ENCODE measurements at places on chromosomes 16 and 17.

- no peak for DNase-seq
Observed at GRCh38 chr17:80931421-80932265, 60.0 kb upstream of the CHMP6 start.

DNA sequence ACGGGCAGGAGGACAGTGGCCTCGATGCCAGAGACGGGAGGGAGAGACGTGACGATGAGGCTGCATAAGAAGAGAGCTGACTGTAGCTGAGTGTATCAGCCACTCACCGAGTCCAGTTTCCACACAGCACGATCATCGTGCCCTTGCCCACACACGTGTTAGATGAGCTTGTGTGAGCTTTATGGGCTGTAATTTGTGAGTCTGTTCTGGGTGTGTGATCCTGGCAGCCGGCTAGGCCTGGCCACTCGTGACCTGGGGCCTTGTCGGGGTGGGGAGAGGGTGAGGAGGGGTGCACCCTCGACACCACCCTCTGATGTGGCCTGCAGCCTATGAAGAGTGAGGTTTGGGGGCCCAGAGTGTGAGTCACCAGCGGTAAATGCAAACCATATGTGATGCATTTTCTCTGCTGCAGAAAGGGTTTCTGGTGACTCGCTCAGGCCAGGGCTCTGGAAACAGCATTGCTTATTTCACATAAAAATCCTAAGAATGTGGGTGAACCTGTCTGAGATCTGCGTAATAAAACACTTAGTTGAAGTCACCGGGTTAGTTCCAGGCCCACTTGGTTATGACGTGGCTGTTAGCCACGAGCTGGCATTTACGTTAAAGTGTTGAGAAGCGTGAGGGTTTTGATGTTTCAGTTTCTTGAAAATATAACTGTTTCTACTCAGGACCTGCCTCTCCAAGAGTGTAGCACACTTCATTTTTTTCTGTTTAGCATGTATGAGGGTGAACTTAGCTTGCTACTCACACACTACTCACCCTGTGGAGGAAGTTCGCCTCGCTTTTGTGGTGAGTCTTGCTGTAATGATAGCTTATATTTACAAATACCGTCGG lies 4.2 kb downstream of the METRNL start:
- peak; percentile 81 for DNase-seq

- no peak for DNase-seq
Observed at GRCh38 chr16:65788434-65789140, 577.9 kb upstream of the CDH5 start.

- peak; percentile 39 for DNase-seq
Observed at GRCh38 chr17:31068291-31068690, 26.5 kb upstream of the NF1 start.

DNA sequence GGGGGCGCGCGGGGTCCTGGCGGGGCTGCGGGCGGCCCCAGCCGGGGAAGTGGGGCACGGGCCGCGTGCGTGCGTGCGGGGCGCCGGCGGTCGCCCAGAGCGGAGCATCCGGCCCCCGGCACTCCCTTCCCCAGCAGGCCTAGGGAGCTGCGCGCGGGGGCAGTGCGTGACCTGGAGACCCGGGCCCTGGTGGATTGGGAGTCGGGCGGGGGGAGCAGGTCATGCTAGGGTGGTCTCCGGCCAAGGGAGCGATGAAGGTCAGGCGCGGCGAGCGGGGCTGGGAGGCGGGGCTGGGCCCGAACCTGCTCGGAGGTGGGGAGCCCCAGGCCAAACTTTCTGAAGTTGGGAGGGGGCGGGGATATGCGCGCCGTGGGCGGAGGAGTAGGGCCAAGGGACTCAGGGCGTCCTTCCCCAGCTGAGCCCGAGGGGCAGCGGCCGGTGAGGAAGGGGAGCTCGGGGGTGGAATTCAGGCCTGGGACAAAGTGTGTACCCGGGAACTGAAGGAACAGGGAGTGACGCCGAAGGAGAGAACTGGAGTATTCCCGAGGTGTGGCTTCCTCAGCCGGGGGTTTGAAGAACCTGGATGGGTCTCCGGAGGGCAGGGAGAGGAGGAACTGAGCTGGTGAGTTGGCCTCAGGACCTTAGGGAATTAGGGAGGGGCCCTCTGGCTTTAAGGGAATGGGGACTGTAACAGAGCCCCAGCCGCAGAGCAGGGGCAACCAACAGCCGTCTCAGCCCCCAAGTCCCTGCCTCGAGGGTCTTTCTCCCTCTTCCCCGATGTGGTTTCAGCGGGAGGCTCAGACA lies 589 bp downstream of the XYLT2 start:
- peak; percentile 25 for DNase-seq

- no peak for DNase-seq
Observed at GRCh38 chr17:81207610-81208581, 14.9 kb downstream of the CEP131 start.

DNA sequence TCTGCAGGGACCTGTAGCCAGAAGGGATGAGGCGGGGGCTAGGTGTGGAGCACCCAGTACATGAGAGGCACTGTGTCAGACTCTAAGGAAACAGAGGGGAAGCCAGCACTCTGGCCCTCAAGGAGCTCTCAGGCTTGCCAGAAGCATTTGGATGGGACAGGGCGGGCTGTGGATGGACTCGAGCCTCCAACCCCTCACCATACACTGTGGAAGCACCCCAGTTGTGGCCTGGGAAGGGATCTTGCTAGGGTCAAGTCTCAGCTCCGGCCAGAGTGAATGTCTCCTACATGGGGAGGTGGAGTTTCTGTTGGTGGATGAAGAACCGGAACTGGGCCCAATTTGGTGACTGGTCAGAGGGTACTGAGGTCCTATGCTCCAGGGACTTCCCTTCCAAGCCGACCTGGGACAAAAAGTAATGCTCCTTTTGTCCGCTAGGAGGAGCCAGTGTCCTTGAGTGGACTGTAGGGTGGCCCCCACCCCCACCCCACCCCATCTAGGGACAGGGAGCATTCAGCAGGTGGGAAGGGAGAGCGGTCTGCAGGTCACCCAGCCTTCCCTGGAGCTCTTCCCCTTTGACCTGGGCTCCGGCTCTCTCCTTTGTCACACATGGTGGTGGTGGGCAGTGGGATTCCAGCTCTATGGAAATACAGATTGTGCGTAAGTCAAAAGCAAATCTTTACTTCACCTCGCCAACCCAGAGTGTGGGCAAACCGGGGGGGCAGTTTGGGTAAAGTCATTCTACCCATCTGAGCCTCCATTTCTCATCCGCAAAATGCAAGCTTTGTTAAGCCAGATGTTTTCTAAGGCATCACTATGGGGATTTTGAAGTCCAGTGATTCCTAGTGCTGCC lies 20.4 kb upstream of the PHB1 start:
- DNase-seq, result peak; percentile 46

GRCh38 chr17:14373614-14374259 lies 72.9 kb downstream of the HS3ST3B1 start:
- no peak for DNase-seq

GRCh38 chr16:78675312-78675711 lies 575.9 kb downstream of the WWOX start:
- no peak for DNase-seq

DNA sequence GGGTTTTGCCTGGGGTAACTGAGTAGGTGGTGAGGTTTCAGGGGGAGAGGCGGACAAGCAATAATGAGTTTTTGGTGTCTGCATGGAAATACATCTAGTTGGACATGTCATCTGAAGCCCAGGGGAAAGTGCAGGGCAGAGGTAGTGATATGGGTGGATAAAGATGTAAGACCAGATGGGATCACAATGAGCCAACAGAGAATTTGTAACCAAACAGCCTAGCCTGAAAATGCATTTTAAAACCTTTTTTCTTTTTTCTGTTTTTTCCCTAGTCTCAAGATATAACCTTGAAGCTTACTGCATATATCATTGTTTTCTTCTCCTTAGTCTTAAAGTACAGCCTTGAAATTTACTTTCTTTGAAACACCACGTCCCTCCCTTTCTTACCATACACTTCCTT lies 3.7 kb upstream of the ZNF19 start:
- DNase-seq, result no peak

DNA sequence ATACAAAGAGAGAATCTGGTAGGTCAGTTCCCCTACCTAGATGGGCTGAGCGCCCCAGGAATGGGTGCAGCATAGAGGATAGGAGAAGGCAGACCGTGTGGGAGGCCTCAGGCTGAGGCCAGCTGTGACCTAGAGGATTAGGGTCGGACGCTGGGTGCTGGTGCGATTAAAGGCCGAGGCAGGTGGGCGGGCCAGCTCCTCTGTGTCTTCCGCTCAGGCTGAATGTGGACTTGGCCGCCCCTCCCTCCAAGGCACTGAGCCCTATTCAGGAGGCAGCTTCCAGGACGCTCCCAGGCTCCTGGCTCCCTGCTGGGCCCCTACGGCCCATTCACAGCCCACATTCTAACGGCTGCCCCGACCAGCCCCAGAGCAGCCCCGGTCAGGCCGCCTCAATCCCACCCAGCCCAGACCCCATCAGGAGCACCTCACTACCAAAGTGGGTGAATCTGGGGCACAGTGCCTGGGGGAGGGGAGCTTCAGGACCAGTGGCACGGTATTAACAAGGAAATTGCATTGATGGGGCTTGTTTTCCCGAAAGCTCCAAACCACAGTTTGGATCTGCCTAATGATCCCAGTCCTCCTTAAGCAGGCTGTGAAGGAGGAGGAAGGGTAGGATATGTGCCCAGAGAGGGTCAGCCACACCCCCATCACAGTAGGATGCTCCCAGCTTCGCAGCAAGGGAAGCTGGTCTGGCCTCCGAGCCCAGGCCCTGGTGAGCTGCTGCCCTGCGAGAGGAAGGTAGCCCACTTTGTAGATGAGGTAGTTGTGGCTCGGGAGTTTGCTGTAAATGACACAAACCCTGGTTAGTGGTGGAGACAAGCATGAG lies 14.5 kb downstream of the RHBDL3 start:
- no peak for DNase-seq

GRCh38 chr17:57255776-57256681 lies at the start of gene MSI2:
TSS of gene MSI2 (plus strand) at chr17:57256523. CDS start at chr17:57256743, 220 bp downstream.
- peak; percentile 93 for DNase-seq

DNA sequence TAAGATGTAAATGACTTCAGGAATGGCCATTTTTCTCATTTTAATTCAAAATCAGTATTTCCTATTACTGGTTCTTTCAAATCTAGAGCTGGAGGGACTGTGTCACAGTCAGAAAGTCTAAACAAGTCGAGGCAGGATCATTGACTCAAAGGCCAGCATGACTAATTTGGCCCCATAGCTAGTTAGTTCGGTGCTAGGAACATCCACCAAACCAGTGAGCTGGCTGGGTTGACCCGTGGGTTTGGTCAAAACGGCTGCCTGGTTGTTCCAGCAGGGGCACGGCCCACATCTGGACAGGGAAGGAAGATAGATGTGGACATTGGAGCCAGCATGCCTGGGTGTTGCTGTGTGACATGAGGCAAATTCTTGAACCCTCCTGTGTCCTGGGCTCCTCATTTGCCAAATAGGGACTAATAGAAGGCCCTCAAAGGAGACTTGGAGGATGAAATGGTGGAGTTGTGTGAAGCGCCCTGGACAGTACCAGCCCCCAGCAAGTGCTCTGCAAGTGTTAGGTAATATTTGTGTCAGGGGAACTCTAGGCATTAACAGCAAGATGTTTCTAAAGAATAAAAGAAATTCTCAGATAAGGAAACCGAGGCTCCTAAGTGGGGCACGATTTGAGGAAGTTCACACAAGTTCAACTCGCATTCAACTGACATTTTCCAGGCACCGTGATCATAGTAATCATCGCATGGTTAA lies 46.2 kb downstream of the MEOX1 start:
- DNase-seq, result no peak

DNA sequence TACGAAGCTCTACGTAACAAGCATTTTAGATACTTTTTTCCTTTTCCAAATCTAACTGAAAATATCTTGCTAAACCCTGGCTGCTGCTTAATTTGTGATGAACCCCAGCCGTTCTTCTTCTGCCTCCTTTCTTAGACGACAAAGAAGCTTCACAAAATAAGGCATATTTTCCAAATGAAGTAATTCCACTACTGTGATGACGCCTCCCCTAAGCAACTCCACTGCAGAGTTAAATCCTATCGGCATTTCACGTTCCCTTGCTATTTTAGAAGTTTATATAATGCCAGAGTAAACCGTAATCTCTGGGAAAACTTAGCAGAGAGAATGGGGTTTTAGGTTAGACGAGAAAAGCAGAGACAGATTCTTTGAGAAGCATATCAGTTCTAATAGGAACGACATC lies 683.1 kb upstream of the SALL1 start:
- DNase-seq, result no peak

DNA sequence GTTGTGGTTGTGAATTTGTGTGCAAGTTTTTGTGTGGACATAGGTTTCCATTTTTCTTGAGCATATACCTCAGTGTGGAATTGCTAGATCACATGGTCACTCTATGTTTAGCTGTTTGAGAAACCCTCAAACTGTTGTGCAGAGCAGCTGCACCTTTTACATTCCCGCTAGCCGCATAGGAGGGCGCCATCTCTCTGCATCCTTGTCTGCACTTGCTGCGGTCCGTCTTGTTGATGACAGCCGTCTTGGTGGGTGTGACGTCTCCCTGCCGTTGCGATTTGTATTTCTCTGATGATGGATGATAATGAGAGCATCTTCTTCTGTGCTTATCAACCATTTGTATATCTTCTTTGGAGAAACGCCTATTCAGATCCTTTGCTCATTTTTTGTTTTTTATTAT lies 25.1 kb upstream of the IL17C start:
- no peak for DNase-seq

DNA sequence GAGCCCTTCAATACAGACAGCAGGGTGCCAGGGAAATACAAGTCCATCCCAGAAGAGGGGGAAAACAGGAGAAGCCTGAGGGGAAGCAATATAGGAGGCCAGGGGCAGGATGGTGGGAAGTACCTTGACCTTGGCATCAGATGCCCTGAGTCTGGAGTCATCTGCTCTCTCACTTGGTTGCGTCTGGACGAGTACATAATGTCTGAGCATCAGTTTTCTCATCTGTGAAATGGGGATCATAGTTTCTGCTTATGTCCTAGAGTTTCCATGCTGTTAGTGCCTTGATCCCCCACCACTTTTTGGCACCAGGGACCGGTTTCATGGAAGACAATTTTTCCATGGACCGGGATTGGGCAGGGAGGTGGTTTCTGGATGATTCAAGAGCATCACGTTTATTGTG lies 2.3 kb downstream of the STAT5A start:
- no peak for DNase-seq

- DNase-seq, result no peak
Observed at GRCh38 chr16:52123842-52124241, 423.1 kb downstream of the TOX3 start.

GRCh38 chr17:9676084-9676483 lies 30.8 kb downstream of the USP43 start:
- no peak for DNase-seq

DNA sequence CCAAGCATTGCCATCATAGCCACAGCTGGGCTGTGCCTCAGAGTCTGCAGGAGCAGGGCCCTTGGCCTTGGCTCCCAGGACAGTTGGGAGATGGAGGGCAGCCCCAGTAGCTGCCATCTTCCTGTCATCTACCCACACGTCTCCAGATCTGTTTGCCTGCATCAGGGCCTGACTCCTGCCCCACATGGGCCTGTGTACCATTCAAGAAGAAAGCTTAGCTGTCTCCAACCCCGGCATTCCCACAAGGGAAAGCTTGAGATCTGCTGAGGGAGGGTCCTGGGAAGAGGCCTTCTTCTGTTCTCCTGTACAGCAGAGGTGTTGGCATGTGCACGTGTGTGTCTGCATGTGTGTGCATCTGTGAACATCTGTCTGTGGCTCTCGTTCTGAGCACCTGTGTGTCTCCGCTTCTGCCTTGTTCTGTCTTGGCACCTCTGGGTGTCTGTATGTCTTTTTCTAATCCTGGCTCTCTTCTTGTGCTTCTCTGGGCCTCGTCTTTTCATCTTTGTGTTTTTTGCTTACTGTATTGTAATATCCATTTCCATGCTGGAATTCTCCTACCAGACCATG lies 122.2 kb downstream of the MRM1 start:
- no peak for DNase-seq

- no peak for DNase-seq
Observed at GRCh38 chr16:2062801-2063200, 15.0 kb downstream of the TSC2 start.

- no peak for DNase-seq
Observed at GRCh38 chr16:63426275-63426870, 1390.1 kb upstream of the CDH8 start.
